ENCODE measurements at places on chromosomes 12 and 14.

GRCh38 chr12:53626702-53627169 is 554 bp upstream of the ATF7 start:
- no peak for DNase-seq

DNA sequence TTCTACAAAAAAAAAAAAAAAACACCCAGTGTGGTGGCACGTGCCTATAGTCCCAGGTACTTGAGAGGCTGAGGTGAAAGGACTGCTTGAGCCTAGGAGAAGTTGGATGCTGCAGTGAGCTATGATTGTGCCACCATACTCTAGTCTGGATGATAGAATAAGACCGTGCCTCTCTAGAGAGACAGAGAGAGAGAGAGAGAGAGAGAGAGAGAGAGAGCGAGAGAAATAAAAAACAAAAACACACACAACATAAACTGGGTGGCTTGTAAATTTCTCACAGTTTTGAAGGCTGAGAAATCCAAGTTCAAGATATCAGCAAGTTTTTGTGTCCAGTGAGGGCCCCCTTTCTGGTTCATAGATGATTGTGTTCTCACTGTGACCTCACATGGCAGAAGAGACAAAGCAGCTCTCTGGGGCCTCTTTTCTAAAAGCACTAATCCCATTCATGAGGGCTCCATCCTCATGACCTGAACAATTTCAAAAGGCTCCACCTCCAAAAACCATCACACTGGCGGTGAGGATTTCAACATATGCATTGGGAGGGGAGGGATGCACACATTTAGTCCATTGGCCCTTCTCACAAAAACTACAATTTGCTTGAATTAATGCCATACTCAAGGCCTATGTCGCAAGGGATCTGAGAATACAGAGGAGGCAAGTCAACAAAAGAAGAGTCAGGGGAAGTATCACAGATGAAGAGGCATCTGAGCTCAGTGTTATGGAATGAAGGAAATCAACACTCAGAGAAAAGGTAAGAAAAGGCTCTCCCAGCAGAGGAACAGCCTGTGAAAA is 94.9 kb downstream of the PPM1H start:
- no peak for DNase-seq

GRCh38 chr12:24903329-24904088 is 45.4 kb downstream of the BCAT1 start:
- DNase-seq = no peak

DNA sequence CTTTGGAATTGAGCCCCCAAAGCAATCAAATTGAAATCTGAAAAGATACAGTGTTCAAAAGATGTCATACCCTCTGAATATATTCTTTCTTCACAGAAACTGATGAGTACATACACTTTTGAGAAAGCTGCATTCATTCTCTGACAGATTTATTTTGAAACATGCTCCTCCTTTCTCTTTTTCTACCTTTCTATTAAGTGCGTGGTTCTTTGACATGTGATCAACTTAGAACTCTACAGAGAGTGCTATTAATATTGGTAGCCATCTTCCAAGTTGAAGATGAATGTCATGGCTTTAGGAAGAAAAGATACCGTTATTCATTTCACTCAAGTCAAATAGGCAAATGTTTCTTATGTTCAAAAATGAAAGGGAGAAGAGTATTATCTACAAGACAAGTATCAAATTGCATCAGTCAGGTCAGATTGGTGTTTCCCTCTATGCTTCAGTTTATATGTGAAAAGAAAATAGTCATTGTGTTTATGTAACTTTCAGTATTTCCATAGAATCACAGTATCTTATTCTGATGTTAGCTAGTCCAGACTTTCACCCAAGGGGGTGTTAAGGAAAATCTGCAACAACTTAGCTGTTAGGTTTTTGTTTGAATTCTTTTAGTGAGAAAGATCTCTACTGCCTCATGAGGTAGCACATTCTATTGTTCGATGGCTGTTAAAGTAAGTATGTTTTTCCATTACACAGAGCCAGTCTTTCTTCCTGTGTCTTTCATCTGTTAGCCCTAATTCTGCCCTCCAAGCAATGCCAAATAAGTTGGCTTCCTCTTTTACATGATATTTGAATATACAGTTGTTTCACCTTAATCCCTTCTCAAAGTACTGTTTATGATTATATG is 55.4 kb upstream of the GARIN2 start:
- no peak for DNase-seq

- no peak for DNase-seq
Measured at GRCh38 chr14:23359167-23359626, 5.8 kb downstream of the EFS start.

DNA sequence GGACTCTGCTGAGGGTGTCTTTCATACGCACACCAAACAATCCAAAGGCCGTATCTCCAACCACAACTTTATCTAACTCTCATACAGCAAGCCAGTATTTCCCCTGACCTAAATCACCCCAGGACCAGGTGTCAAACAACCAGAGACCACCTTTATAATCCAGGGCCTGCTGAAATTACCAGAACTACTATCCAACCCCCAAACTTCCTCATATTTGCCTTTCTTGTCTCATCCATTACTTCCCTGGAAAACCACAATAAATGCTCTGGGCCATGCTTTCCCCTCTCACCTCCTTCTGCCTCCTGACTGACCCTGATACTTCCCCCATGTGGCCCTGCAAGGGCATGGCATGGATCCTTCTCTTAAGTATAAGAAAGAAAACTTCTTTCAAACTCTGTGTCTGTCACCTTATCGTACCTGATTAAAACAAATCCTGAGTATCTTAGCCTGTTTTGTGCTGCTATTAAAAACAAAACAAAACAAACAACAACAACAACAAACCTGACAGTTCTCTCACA is 44.7 kb upstream of the CRACR2A start:
- DNase-seq = no peak

GRCh38 chr14:101239065-101239464 is 322.2 kb upstream of the DIO3 start:
- DNase-seq = no peak

- peak; percentile 44 for DNase-seq
Measured at GRCh38 chr12:119444462-119445044, 110.0 kb downstream of the CCDC60 start.

DNA sequence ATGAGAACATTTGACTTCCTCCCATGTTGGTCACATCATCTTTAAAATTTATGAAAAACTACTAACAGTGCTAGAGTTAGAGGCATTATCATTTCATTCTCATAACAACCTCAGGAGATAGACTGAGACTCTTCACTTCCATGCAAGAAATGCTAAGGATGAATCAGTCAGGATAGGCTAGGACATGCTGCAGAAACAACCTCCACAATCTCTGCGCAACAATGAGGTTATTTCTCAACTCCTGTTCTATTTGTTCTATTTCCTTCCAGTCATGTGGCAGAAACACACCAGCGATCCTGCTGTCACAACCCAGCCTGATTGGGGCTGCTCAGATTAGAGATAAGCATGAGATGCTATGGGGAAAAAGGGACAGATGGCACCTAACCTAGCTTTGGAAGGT is 49.0 kb upstream of the TMEM263 start:
- DNase-seq = no peak

DNA sequence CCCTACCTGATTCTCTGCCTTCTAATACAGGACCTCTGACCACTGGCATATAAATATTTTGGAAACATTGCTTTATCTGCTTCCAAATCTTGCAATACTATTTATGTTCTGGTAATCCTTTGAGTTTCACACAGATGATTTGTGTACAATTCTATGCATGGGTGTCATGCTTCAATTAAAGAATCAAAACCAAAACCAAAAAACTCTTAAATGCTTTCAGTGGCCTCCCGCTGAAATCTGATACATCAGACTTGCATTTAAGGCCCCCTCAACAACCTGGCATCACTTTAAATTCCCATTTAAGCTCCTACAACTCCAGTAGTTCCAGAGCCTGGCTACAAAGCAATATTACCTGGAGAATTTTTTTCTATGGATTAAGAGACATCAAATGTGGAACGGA is 221.7 kb upstream of the NAV3 start:
- DNase-seq = no peak

DNA sequence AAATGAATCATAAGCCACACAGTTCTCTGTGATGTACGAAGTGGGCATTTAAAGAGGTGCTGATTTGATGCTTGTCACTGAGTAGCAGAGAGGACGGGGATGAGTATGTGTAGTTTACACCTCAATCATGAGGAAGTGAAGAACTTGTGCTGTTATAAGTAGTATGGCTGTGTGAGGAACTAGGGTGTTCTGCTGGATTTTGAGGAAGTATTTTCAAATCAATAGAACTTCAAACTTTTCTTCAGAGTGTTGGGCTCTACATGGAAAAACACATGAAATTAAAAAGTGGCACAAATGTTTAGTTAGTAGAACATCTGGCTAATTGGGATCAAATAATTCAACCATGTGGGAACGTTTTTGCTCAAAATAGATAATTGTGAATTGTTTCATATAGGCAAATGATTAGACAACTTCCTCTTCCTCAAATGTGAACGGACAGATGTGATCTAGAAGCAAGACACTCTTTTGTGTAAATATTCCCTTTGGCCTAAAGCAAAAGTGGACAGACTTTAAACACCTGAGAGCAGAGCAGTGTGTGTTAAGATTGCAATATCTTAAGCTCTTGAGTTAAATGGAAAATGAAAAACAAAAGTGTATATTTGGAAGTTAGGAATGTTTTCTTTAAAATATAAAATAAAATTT is 168.5 kb downstream of the NAV3 start:
- DNase-seq = peak; percentile 1

- no peak for DNase-seq
Measured at GRCh38 chr12:128098730-128099129, 168.2 kb upstream of the TMEM132C start.

DNA sequence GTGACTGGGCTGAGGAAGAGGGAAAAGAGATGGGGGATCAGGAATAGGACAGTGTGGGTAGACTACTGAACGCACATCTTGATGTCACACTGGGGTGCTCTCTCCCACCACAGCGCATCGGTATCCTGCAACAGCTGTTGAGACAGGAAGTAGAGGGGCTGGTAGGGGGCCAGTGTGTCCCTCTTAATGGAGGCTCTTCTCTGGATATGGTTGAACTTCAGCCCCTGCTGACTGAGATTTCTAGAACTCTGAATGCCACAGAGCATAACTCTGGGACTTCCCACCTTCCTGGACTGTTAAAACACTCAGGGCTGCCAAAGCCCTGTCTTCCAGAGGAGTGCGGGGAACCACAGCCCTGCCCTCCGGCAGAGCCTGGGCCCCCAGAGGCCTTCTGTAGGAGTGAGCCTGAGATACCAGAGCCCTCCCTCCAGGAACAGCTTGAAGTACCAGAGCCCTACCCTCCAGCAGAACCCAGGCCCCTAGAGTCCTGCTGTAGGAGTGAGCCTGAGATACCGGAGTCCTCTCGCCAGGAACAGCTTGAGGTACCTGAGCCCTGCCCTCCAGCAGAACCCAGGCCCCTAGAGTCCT is 6.9 kb downstream of the C1QL4 start:
- DNase-seq = no peak

GRCh38 chr12:71685914-71686657 is at the start of gene TMEM19:
TMEM19 (plus strand) TSS chr12:71686082; CDS start chr12:71686681, 599 bp downstream.
- peak; percentile 53 for DNase-seq

DNA sequence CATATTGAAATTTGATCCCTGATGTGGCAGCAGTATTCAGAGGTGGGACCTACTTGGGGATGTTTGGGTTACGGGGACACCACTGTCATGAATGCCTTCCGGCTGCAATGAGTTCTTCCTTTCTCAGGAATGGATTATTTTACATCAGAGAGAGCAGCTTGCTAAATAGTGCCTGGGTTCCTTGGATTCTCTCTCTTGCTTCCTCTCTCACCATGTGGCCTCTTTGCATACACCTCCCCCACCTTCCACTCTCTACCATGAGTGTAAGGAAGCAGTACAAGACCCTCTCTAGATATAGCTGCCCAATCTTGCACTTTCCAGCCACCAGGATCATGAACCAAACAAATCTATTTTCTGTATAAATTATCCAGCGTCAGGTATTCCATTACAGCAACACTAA is 15.4 kb upstream of the SCAF11 start:
- no peak for DNase-seq

- DNase-seq = no peak
Measured at GRCh38 chr12:68118096-68118755, 41.3 kb downstream of the IFNG start.

- no peak for DNase-seq
Measured at GRCh38 chr12:55629058-55629841, 7.4 kb upstream of the OR10P1 start.

DNA sequence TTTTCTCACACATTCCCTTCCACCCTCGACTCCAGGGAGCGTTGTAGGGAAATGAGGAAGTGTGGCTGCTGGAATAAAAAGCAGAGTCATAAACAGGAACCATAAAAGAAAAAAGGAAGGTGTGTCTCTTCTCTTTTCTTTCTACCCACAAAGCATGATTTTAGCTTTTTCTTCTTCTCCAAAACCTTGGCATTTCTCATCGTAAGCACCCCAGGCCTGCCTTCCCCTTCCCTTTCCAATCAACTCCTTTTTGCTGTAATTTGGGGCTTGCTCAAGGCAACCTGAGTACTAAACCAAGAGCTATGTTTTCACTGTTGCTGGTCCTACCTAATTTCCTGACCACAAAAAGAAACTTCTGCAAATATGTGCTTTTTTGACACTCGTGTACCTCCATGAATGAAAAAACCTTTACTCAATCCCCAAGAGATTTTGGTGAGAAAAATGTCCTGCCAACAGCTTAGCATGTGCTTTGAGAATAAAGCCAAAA is 9.2 kb downstream of the PLBD1 start:
- no peak for DNase-seq

GRCh38 chr12:30763053-30763452 is 8.3 kb upstream of the CAPRIN2 start:
- DNase-seq = no peak

GRCh38 chr12:95633049-95633731 is 81.9 kb upstream of the USP44 start:
- no peak for DNase-seq

DNA sequence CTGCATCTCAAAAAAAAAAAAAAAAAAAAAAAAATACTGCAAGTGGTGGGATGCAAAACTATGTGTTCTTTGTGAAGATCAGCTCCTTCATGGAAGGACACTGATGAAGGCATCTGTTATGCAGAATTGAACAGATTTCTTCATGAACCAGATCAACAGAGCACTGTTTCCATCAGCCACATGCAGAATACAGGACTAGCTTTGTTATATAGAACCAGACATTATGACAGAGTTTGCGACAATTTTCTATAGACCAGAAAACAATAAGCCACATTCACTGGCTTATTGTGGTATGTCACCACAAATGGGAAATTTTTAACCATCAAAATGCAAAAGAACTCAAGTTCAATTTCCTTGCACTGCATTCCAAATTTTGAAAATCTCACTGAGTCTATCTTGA is 34.7 kb downstream of the CIT start:
- DNase-seq = no peak

- no peak for DNase-seq
Measured at GRCh38 chr14:24131549-24131966, 1.1 kb downstream of the FITM1 start.

DNA sequence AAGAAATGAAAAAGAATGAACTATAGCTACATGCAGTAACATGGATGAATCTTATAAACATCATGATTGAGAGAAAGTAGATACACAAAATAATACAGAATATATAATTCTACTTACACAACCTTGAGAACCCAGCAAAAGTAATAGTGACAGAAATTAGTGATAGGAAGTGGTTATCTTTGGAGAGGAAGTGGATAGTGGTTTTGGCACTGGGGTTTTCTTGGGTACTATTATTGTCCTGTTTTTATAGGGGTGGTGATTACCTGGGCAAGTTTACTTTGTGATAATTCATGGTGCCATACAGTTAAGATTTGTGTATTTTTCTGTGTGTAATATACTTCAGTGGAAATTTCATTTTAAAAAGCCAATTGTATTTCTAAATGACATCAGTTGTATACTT is 352.7 kb downstream of the AEBP2 start:
- DNase-seq = no peak
